ENCODE measurements at places on chromosomes 6 and 20.

DNA sequence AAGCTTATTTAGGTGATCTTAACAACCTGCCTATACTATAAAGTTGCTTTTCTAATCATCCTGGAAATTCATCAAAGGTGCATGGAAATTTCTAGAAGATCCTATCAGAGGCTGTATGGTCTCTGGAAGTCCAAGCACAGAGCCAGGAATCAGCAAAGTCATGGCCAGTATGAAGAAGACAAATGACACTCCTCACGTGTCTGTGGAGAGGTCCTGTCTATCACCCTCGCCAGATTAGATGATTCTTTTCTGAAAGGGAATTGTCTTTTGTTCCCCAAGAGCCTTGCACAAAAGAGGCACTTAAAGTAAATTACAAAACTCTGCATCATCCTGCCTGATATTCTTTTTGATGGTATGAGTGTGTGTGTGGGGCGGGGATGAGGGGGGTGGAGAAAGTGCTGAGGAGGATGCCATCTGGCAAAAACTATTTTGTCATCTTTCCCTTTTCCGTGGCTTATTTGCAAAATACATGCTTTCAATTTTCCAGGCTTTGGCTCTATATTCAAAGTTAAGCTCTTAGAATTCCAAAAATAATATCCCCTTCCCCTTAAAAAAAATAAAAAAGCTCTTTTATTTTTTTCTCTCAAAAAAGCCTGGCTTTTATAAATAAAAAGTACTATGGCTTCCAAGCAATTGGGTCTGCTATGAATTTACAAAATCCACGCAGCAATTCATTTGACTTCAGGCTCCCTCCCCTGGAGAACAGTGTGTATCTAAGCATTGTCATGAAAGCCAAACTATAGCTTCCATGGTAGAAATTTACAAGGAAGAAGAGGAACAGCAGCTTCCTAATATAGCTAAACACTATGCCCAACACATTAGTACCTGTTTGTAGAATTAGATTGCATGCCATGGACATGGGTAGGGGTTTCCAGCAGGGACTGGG, 185.2 kb upstream of the ARG1 start:
- no peak for DNase-seq

GRCh38 chr6:89346433-89346832, 6.1 kb downstream of the UBE2J1 start:
- no peak for DNase-seq

GRCh38 chr6:166417285-166417691, 34.5 kb upstream of the MPC1 start:
- DNase-seq, result no peak

DNA sequence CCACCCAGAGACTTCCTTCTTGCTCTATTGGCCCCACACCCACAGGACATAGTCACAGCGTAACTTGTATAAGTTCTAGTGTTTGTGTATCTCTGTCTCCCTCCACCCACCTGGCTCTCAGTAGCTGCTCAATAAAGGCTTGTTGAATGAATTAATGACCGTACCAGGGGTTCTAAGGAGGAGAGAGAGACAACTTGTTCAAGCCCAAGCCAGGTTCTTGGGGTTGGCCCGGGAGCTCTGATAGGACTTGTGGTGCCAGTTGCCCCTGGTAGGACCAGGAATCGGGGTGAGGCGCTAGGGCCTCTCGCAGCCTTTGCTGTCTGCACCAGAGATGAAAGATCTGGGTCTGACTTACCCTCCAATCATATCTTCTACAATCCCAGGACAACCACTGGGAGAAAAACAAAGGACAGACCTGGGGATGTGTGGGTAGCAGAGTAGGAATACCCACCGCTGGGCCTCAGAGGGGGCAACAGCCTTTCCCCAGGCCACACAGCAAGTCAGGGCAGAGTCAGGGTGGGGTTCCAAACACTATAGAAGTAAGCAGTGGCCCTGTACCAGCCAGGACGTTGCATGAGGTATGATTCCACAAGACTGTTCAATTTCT, 5.3 kb upstream of the TGM2 start:
- no peak for DNase-seq

DNA sequence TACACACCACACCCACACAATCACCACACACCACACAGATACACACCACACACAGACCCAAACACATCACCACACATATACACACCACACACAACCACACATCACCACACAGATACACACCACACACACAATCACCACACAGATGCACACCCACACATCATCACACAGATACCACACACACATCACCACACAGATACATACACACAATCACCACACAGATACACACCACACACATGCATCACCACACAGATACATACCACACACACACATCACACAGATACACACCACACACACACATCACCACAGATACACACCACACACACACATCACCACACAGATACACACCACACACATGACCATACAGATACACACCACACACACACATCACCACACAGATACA, 73.2 kb downstream of the GRM4 start:
- no peak for DNase-seq

DNA sequence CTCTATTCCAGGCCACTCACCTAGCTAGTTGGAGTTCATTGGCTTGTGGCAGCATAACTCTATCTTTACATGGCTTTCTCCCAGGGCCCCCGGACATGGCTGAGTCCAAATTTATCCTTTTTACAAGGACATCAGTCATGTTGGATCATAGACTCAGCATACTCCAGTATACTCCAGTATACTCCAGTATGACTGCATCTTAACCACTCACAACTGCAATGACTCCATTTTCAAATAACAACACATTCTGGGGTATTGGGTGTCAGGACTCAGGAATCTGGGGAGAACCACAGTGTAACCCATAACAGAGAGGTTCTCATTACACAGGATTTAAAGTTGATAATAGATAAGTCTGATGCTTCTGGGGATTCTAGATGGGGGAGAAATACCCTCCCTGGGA, 53.8 kb upstream of the TSHZ2 start:
- DNase-seq, result no peak

DNA sequence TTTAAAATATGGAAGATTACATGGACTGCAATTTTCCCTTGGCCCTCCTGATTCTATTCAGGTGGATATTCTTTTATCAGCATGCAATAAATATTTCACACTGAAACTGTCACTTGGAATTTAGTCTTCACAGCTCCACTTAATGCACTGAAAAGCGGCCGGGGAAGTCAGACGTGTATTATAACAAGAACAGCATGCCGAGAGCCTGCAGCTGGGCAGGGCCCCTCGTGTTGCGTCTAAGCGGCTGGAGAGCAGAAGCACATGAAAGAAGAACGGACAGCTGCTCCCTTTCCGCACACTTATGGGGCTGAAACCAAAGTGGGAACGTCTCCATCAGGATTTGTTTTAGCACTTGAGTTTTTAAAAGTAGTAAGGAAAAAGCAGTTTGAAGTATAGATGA, 57.2 kb downstream of the LYRM4 start:
- no peak for DNase-seq

DNA sequence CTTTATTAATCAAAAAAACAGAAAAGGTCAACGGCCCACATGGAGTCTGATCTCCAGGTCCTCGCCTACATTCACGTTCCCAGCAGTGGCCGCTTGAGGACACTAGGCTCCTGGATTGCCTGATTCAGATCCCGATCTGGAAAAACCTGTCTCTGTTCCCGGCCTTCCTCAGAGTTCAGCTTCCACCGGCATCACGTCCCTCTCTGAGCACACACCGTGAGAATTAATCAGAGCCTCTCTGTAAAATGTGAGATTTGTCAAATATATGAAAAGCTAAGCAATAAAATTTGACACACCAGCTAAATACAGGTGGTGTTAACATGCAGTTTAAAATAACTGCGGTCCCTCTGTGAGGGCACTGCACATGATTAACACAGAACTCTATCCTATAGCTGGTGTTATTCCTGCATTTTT, 122.8 kb upstream of the COL21A1 start:
- DNase-seq, result no peak

DNA sequence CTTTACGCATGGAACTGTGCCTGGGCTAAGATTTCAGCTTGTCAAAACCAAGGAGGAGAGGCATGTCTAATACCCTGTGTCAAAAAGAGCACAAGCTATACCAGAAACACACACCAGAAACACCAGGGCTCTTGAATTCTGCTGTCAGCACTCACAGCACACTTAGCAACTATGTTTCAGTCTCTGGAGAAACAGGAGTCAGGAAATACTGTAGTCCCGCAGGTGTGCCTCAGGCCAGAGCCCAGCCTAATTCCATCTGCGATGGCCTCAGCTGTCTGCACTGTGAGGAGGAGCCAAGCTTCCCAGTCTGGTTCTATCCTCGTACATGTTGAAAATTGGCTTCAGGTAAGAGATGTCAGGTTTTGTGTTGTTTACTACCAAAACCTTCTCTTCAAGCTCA, 31.6 kb downstream of the MTRES1 start:
- no peak for DNase-seq

DNA sequence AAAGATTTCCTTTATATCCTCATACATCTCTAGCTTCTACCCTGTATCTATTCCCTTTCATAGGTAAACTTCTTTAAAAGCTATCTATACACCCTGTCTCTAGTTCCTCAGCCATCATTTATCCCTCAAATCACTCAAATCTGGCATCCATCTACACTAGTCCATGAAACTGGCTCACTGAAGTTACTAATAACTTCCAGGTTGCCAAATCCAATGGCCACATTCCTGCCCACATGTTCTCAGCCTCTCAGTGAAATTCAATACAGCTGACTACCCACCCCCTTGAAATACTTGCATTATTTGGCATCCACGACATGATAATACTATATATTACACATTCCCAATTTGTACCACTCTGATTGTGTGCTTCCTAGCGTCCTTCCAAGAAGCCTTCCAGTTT, 8.7 kb downstream of the REPS1 start:
- no peak for DNase-seq

GRCh38 chr20:15866916-15867730, 706.1 kb downstream of the KIF16B start:
- DNase-seq, result no peak

DNA sequence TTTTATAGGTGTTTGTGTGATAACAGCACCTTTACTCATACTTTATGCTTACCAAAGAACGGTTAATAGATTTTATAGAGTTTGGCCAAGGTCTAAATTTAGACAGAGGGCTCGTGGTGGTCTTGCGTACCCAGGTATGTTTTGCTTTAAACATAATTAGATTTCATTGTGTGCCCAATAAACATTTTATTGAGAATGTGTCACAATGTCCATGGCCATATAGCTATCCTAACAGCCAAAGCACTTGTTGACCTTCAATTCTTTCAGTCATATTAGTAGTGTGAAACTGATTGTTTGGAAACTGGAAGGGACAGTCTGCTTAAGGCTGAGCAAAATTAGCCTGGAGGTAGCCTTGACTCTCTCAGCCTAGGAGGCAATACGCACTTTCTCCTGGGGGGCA, 48.3 kb upstream of the HDGFL1 start:
- DNase-seq, result no peak

- no peak for DNase-seq
Observed at GRCh38 chr6:144796070-144796469, 510.9 kb downstream of the UTRN start.

DNA sequence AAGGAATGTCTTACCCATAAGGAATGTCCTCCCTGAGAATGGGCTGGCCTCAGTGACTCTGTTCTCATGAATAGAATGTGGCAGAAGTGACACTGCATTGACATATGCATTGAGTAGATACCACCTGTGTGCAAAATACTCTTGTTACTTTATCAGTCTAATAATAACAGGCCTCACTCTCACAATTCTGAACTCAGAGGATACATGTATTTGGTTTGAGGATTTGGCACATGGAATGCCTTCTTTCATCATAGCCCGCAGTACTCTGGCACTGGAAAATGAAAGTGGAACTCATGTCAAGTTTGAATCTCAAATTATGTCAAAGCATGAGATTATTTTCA, 52.9 kb upstream of the PLCB4 start:
- no peak for DNase-seq

DNA sequence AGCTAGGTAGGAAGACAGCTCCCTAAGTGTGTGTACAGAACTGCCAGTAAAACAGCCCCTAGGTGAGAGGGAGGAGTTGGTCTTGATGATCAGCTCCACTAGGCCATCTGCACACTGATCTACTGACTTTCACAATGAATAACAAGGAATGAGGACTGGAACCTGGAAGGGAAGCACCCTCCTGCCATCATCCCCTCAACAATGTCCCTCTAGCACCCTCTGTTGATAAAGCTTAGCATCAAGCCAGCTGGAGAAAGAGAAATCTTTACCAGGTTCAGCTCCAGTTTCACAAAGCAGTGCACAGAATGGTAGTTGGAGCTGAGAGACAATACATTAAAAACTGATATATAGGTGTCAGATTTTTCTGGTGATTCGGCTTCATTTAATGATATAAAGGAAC, 57.2 kb upstream of the IRAK1BP1 start:
- DNase-seq, result no peak

- DNase-seq, result no peak
Observed at GRCh38 chr6:46269447-46270229, 98.9 kb upstream of the ENPP5 start.

DNA sequence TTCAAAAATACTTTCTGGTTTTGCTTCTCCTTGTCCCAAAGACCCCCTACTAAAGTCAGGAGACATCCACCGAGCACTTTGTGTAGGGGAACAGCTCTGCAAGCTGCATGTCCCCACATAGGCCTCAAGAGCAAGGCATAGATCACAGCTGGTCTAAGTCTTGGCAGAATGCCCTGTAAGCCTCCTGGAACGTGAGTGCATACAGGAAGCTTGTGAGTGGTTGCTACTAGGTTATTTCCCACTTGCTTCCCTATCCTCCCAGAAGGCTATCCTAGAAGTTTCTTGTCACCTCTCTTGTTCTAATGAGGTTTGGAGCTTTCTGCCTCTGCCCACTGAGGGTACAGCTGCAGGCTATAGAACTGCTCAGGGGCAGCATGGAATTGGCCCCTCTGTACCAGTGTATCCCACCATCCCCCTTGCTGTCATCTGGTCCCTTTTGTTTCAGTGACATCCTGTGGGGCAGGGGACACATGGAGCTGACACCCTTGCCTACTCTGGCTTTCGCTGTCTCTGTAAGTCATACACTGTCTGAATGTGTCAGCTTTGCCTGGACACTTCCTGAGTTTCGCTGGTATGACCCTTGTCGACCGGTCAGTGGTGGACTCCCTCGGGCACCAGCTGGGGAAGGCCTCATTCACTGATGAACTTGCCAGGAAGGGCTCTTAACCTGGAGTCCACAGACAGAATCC, 35.6 kb upstream of the KCNK16 start:
- DNase-seq, result no peak
